Stimulated activated CD4-positive, alpha-beta T cell treated with anti-CD3 and anti-CD28 coated beads, Interleukin-4, amount 100 ng/mL, for 1 hour (primary cell): ENCODE measurements at places on chromosomes 6 and 20.

- DNase-seq: no peak
Measured at GRCh38 chr6:143718472-143718871, 40.7 kb downstream of the PHACTR2 start.

DNA sequence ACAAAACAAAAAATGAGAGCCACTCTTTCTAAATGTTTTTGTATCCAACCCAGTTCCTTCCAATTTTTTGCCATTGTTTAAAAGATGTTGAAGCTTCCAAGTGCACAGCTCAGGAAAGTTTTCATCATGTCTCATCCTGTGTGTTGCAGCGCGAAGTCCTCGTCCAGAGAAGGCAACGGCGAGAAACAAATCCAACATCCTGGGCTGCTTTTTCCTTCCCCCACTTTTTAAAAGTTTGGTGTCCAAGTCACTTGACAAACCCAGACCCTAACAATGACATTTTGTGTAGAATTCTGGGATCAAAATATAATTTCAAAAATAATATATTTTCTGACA is 92.3 kb downstream of the ANKRD60 start:
- DNase-seq: no peak

GRCh38 chr6:40630051-40630450 is 42.9 kb upstream of the LRFN2 start:
- no peak for DNase-seq

GRCh38 chr6:84249724-84250123 is 22.3 kb upstream of the CEP162 start:
- DNase-seq: no peak

- DNase-seq: no peak
Measured at GRCh38 chr6:32149932-32150870, 1.5 kb downstream of the PRRT1 start.

GRCh38 chr6:23841116-23841515 is 284.9 kb upstream of the NRSN1 start:
- DNase-seq: no peak

DNA sequence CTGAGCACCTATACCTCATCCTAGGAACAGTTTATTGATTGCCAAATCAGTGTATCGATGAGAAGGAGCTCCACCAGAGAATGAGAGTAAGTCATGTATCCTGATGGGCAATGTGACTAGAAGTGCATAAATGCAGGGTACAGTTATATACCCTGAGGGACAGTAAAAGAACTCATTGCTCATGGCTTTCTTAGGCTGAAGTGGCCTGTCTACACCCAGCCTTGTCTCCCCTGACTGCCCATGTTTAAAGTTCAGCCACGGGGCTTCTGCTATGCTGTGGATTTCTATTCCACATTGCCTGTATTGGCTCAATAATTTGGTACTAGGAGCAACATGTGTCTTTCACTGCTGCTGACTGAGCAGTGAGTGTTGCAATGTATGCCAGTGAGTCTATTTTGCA is 400.4 kb upstream of the IMPG1 start:
- DNase-seq: no peak

DNA sequence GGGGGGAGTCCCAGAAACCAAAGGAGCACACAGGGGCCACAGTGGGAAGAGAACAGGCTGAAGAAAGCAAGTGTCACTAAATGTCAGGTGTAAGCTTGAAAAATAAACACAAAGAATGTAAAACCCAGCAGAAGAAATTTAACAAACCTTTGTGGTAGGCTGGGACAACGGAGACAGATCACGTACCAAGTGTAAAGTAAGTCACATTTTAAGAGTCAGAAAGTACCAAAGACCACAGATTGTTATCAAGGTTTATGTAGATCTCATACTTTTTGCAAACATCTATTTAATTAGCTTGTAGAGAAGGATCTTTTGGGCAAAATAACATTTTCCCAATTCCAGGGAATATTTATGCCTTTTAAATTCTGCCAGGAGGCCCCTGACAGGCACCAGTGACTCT is 1.6 kb downstream of the CLIC5 start:
- no peak for DNase-seq

DNA sequence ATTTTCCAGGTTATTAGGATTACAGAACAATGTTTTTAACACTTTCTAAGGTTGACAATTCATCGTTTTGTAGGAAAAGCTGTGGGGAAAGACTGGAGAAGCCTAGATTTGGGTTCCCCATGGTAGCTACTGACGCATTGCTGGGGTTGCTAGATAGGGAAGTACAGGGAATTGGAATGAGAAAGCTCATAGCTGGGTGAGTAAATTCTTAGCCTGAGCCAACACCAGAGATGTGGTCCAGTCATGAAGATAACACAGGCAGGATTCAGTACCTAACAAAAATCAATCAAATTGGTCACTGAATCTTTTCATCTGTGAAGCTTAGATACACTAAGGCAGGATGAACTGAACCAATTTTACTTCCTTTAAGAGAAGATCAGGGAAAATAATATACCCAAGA is 35.7 kb downstream of the RIN2 start:
- no peak for DNase-seq

DNA sequence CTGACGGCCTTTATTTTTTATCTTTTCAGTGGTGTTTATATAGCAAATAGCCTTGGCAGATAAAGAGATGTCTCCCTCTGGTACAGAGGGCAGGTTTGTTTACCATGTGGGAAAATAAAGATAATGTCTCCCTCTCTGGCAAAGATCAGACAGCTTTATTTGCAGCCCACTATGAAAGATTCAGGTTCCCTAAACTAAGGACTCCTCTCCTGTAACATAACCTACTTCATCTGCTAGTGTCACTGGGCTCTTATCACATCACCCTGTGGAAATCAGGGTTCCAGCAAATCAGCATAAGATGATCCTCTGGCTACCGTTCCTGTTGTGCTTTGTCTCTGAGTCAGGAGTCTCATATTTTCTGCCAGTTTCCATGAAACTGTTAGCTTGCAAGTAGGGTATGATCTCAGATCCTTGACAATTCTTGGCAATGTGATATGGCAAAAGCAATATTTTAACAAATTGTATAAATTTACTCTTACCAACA is 3.1 kb downstream of the FBXL4 start:
- DNase-seq: no peak

GRCh38 chr6:41663568-41663967 is 25.3 kb downstream of the MDFI start:
- no peak for DNase-seq
